AG20443 (cell line): ENCODE measurements at places on chromosomes 12 and 14.

GRCh38 chr14:81123811-81124210 is 96.9 kb downstream of the GTF2A1 start:
- DNase-seq = no peak

- peak; percentile 72 for DNase-seq
These were observed 97.3 kb downstream of the ESR2 start for GRCh38 chr14:64196814-64197411.

- DNase-seq = no peak
These were observed 63.8 kb downstream of the IRF2BPL start for GRCh38 chr14:76964695-76965094.

GRCh38 chr14:100278702-100279101 is 27.5 kb downstream of the SLC25A29 start:
- DNase-seq = peak; percentile 84

DNA sequence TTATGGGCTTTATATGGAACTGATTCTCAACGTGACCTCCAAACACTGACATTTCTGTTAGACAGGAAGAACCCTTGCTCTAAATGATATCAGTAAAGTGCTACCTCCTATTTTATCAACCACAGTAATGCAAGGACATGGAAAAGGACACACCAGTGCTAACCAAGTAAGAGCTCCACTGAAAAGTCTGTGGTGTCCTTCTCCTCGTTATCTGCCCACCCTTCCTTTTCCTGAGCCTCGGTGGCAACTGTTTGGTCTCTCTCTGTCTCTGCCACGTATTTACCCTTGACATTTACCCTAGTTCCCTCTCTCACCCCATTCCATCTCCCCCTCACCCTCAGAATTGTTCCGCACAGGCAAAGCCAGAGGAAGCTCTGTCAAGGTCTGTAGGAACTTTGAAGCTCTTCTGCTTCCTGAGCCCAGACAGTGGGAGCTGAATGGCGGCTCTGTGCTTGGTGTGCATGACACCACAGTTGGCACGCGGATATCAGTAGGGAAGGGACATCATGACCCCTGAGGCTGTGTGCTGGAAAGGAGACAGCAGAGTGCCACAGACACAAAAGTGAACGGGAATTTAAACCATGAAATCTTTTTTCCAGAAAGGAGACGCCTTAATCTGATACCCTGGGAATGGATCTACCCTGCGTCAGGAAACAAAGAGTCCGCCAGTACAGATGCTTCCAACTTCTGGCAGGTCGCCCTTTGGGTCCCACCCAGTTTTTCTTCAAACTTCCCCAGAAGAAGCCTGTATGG is 50.8 kb downstream of the NTN4 start:
- no peak for DNase-seq

- DNase-seq = no peak
These were observed 29.5 kb upstream of the BCDIN3D start for GRCh38 chr12:49872381-49872780.

DNA sequence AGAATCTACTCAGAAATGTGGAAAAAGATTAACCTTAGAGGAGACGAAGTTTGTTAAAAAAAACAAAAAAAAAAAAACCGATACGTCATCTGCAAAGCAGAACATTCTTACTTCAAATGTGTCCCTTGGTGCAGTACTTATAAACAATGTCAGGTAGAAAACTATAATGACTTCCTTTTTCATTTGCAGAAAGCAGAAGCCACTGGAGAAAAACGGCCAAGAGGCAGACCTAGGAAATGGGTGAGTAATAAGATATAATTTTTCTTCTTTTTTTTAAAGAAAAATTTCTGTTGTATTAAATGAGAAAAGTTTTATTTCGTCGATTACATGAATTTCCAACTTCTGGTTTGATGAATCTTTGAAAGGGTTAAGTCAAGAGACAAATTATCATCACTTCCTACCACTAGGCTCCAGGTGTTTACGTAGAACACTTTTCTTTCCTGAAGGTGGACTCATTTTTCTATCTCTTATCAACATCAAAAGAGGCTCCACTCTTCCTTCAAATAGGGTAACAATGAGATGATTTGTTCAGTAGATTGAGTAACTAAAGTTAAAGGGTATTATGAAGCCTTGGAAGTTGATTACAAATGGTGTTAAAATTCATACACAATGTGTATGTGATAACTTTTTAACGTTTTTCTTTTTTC is 14.2 kb downstream of the HMGA2 start:
- DNase-seq = no peak

DNA sequence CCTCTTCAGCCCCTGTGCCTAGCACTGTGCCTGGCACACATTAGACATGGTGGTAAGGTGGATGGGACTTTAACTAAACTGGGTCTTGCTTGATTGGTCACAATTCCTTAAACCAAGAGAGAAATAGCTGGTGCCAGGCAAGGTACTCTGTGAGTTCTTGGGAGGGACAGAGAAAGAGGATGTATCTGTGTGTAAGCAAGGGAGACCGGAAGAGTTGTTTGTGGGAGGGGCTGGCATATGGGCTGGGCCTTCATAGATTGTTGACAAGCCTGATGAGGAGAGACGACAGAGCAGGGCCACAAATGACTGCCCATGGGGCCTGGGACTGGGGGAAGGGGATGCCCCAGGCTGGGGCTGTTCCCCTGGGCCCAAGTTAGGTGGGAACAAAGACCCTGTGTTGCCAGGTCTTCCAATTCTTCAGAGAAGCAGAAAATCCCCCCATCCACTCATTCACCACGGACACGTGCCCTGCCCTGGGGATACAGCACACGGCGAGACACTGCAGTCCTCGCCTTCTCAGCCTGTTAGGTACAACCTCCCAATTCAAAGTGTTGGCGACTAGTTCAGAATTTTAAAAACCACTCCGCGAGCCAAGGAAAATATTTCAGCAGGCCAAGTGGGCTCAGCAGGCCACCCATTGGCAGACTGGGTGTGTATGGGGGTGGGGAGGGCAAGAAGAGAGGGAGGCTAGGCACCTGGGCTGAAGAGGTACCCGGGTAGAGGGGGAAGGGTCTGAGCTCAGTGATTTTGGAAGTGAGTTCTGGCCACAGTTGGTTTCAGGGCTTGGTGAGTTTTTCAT is 11.4 kb upstream of the CYP46A1 start:
- DNase-seq = no peak

GRCh38 chr12:91577586-91578539 is 395.2 kb upstream of the DCN start:
- peak; percentile 21 for DNase-seq

- DNase-seq = no peak
These were observed 249.2 kb downstream of the PAWR start for GRCh38 chr12:79441534-79441933.

- DNase-seq = no peak
These were observed 58.6 kb upstream of the TMEM263 start for GRCh38 chr12:106897082-106897481.

DNA sequence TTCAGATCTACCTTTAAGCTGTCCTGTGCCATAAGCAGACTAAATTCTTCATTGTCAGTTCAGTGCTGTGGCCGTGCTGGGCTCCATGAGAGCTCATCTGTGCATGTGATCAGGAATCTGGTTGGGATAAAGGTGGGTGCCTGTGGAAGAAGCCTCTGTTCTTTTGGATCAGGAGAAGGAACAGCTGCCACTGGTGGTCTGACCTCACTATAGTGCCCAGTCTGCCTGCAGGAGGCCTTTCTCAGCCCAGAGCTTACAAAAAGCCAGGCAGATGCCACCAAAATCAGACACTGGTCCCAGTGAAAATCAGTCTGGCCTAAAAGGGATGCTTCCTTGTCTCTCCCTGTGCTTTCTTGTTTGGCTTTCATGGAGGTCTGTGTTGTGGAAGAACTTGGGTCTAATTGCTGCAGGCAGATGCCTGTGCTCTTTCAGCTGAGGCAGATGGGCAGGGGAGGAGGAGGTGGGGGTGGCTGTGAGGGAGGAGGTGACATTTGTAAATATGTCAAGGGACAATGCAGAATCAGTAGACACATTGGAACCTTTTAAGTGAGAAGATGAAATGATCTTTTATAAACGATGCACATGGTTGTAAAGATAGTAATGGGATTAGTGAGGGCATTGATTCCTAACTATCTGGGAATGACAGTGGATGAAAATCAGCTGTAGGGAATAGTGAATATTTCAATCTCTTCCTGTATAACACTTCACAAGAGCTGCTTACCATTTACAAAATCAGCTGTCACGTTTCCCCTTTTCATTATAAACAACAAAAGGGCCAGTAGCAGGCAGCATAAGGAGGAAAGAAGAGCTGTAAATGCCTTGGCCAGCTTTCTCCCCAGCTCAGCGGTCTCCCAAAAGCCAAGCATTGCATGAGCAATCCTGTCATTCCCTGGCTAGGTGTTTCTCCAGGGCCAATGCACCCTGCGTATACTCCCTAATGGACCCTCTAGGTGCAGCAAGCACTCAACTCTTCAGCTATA is 44.6 kb downstream of the CACNA2D4 start:
- DNase-seq = no peak

- no peak for DNase-seq
These were observed 162.7 kb downstream of the ETV6 start for GRCh38 chr12:11812241-11812585.

GRCh38 chr12:40745386-40745785 is 53.1 kb downstream of the CNTN1 start:
- no peak for DNase-seq

DNA sequence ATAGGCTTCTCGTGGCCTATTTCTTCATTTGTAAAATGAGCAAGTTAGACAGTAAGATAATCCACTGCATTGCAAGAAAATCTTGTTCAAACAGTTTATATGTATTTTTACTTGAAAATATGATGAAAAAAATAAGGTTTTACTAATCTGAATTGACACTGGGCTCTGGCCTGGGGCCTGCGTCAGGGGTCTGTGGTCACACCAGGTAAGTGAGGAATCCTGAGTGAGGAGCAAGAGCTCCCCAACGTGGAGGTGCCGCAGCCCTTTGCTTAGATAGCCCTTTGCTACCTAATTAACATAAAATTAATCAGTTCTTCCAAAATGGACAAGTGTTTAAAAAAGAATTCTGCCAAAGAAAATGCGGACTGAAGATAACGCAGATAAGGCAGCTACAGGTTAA is 39.1 kb upstream of the STAB2 start:
- no peak for DNase-seq

- no peak for DNase-seq
These were observed 6.0 kb downstream of the ULK1 start for GRCh38 chr12:131900397-131900796.

DNA sequence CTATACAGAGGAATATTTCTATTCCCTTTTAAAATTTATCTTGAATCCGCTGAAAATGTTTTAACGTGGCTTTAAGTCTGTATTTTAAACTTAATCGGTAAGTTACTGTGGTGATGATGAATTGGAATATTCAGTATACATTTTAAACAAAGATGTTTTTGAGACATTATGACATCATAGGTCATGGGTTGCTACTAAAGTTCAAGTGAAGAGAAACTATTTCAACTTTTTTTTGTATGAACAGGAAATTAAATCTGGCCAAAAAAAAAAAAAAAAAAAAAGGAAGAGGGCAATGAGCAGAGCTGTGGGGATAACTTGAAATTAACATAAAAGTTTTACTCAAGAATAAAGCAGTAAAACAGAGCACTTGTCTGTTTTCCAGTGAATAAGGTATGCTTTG is 109.0 kb downstream of the PLEKHA5 start:
- no peak for DNase-seq

DNA sequence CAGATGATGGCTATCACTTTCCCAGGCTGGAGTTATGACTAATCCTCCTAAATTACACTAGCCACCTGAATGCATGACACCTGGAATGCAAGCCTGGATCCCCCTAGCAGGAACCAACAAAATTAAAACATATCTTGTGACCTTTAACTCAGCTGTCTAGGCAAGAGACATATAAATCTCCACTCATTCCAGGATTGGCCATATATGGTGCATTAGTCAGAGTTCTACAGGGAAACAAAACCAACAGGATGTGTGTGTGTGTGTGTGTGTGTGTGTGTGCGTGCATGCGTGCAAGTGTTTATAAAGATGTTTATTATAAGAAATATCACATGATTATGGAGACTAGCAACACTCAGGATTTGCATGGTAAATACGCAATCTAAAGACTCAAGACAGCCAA is 212.8 kb downstream of the KIF21A start:
- DNase-seq = no peak

DNA sequence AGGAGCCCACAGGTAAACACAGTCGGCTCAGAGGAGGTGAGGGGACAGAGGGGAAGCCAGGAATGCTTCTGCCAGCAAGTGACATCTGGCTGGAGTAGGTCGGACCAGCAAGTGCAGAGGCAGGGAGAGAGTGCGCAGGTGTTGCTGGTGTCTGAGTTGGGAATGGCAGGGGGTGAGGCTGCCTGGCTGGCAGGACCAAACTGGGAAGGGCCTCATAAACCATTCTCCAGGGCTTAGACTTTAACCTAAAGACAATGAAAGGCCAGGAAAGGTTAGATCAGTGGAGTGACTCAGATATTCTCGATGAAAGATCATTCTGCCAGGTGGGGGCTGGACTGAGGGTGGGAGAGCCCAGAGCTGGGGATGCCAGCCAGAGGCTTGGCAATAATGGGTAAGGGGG is 66.4 kb downstream of the ITPK1 start:
- no peak for DNase-seq

GRCh38 chr12:112029301-112029700 is 16.1 kb downstream of the ERP29 start:
- no peak for DNase-seq
